ENCODE measurements at places on chromosomes 7 and 10. TPM values are rescaled to one million over a fixed set of nuclear protein-coding genes. Genes with fewer than 3 reads are reported as not detected.

Gene TMEM178B
- 2.0 TPM for polyA plus RNA-seq

Gene CPA2
- polyA plus RNA-seq: 1.1 TPM

Gene IL6
- 0.47 TPM for polyA plus RNA-seq

DNA sequence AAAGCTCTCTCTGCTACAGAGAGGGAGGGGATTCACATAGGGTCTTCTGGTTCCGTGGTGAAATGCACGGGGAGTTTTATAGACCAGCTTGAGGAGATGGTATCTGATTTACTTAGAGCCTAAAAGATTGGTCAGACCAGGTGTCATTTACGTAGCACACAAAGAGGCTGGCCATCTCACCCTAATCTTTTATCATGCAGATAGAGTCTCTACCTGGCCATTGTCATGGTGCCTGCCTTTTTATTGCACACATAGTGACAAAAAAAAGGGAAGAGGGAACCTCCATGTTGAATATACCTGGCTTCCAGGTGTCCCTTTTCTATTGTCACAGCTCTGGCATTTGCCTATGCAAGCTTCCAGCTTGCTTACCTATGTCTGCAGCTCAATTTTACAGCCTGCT is 1456.1 kb downstream of the GATA3 start:
- DNase-seq: no peak

Gene CFAP70
- 57.2 TPM for polyA plus RNA-seq

DNA sequence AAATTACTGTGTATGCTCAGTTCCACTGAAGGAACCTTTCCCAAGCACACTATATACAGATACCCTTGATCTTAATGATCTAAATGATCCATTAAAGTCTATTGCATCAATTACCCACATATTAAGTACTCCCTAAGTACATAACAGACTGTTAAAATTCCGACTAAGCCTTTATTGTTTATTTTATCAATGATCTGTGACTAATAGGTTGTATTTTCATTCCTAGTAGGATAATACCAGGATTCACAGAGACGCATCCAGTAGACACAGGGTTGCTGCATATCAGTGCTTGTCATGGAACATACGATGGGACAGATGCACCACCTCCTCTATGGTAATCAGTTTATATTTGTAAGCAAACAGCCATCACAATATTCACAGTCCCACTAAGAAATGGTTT is 159.6 kb upstream of the SLC26A5 start:
- DNase-seq: no peak

Gene C10orf71
- 0.79 TPM for polyA plus RNA-seq

DNA sequence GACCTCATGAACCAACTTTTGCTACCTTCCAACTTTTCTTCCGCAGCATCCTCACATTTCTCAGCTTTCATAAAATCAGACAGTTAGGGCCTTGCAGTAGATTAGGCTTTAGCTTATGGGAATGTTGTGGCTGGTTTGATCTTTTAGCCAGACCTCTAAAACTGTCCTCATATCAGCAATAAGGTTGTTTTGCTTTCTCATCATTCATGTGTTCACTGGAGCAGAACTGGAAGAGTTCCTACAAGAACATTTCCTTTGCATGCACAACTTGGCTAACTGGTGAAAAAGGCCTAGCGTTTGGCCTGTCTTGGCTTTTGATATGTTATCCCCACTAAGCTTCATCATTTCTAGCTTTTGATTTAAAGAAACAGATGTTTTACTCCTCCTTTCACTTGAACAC is 130.0 kb upstream of the LRRTM3 start:
- DNase-seq: no peak

DNA sequence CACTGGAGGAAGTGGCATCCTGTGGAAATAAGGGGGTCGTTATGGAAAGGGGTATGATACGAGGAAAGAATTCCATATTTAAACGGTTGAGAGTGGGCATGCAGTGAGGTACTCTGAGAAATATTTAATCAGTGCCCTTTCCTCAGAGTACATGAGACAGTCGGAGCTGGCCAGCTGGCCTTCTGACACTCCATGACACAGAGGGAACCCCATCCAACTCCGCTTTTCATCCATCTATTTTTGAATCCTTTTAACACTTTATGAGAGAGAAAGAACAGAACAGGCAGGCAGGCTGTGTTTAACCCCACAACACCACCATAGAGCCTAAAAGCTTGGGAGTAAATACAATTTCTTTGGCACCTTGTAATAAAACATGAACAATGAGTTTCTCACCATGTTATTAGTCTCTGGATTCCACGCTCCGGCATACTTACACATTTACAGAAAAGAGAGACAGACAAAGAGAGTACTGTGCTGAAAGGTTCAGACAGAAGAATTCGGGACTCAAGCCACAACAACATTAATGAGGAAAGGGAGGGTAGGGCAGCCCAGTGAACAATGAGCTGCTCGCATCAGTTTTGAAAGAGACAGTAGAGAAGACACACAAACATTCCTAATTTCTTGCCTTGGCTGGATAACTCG is 124.2 kb upstream of the PDLIM1 start:
- DNase-seq: no peak

Gene ATOH7
- polyA plus RNA-seq: 0.21 TPM

Gene ACBD7
- polyA plus RNA-seq: 5.6 TPM

GRCh38 chr7:87564296-87564963 is 36.3 kb downstream of the ABCB1 start:
- peak; percentile 48 for DNase-seq

Gene AS3MT
- polyA plus RNA-seq: 15.0 TPM
